Fibroblast of skin of scalp (primary cell): ENCODE measurements at places on chromosomes 13 and 19.

DNA sequence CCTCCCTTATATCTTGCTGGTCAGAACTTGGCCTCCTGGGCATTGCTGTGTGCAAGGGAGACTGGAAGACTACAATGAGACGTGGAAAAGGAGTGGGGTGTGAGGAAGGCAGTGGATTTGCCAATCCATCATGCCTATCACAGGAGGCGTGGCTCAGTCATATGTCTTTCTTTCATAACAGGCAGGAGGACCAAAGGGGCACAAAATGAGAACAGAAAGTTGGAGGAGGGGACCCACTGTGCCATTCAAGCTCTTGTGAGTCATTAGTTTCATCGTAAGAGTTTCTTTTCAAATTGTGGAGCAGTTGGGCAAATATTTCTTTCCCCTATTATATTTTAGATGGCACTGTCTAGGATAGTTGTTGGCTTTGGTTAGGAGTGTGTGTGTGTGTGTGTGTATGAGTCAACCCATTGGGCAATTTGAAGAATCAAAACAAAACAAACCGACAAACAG, 471.5 kb downstream of the TSHZ3 start:
- DNase-seq = no peak

GRCh38 chr19:31554360-31554759, 205.1 kb upstream of the TSHZ3 start:
- no peak for DNase-seq

- DNase-seq = peak; percentile 91
These were observed at the start of gene PTPRS for GRCh38 chr19:5340637-5341447. TSS of gene PTPRS (minus strand) at chr19:5340812. CDS start at chr19:5286140, 54,672 bp downstream.

DNA sequence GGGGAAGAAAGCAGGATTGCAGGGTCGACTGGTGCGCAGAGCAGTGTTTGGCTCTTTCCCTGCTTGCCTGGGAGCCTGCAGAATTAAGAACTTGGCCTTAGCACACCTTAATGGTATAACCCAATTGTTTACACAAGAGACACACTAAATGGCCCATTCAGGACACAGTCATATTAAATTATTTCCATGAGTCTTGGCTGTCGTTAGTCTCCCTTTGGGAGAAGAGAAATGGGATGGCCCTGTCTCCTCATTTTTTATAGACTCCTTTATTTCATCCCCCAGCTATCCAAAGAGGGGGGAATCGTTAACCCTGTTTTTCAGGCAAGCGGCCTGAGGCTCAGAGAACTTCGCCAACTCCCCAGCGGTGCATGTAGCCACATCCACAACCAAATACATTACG, 282.5 kb downstream of the SUCLA2 start:
- no peak for DNase-seq

DNA sequence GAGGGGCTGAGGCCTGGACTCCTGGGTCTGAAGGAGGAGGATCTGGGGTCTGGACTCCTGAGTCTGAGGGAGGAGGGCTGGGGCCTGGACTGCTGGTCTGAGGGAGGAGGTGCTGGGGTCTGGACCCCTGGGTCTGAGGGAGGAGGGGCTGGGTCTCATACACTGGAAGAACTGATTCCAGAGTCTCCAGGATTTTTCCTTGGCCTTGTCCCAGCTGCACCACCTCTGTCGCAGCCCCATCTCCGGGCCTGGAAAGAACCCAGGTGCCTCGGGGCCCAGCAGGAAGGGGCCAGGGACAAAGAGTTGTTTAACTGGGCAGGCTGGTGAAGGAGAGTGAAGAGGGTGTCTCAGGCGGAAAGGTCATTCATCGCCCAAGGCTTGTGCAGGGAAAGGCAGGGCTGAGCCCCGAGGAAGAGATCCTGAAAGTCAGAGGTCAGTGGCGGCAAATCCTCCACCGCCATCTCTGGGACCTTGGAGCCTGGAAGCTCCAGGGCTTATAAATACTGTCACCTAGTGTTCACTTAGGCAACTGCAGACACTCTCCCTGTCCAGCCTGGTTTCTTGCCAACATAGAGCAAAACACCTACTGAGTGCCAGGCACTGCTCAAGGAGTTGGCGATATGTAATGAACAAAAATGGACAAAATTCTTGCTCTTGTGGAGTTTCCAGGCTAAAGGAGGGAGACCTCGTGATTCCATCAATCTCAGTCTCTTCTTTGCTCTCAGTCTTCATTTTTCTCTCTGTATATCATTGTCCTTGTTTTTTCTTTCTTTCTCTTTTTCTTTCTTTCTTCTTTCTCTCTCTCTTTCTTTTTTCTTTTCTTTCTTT, 4.4 kb upstream of the KCNN4 start:
- DNase-seq = peak; percentile 71

- DNase-seq = no peak
These were observed 24.5 kb upstream of the CCNE1 start for GRCh38 chr19:29787281-29787680.

- DNase-seq = no peak
These were observed 21.9 kb downstream of the GPALPP1 start for GRCh38 chr13:45011198-45011597.

DNA sequence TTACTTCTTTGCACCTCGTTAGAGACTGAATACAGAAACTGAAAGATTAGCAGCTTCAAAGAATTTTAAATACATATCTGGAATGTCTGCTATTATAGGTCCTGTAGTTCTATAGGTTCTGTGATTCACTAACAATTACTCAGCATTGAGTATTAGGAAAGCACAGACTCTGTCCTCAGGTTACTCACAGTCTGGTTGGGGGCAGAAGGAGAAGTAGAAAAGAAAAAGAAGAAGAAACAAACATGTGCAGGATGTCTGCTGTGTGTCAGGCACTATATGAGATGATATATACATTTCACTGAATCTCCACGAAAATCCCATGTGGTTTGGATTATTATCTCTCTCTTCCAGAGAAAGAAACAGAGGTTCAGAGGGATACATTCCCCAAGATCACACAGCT, 40.1 kb downstream of the SERTM1 start:
- peak; percentile 9 for DNase-seq

DNA sequence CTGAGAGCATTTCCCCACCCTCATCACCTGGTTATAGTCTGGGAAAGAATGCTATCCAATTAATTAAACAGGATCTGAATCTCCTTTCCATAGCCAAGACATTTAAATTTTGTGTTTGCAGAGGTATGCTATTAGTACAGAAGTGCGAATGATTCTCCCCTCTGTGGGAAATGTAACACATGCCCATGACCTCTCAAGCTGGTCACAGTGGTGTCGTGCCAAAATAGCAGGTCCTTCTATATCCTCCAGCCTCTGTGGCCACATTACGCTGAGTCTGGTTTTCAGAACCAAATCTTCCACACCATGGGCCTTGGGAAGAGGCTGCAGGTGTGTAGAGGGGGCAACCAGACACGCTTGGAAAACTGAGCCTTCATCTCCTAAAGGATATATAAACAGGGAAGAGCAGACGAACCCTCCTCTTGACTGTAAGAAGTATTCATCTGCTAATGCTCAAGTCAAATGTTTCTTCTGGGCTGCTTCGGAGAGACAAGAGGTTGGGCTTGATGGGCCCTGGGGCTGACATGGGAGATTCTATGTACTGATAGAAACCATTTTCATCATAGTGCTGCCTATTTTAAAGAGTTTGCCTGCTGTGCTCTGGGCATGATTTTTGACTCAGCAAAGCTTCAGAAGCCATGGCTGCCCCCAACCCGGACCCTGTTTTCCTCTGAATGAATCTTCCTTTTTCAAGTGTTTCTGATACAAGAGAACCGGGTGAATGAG, 197.6 kb downstream of the DNAJC15 start:
- no peak for DNase-seq

DNA sequence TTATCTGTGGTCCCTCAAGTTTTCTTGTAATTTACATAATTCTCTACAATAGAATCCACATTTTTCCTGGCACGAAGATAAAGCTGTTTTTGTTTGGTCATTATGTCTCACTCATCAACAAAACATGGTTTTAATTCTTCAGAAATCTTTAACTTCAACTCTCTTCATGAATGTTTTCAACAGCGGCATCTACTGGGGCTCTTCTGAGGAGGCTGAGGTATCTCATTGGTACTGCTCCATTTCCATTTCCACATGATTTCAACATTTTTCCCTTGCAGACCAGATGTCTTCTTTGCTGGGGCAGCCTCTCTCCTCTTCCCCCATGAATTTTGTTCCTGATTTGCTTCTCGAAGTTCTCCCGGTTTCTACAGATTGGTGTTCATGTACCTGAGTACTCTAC, 5.8 kb upstream of the KBTBD7 start:
- no peak for DNase-seq

- DNase-seq = no peak
These were observed 588 bp downstream of the DNASE2 start for GRCh38 chr19:12880551-12881171.

DNA sequence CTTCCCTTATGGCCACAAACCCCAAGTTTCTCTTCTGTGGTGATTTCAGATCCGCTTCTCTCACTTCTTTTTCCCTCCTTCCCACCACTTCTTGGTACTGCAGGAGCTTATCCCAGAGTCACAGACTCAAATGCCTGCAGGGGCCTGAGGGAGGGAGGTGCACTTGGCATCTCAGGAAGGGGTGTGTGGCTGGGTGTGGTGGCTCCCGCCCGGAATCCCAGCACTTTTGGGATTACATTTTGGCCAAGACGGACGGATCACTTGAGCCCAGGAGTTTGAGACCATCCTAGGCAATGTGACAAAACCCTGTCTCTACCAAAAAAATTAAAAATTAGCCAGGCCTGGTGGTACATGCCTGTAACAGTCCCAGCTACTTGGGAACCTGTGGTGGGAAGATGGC, 5.6 kb downstream of the USF2 start:
- DNase-seq = no peak

GRCh38 chr19:4636151-4636717, 3.1 kb upstream of the TNFAIP8L1 start:
- DNase-seq = peak; percentile 67

DNA sequence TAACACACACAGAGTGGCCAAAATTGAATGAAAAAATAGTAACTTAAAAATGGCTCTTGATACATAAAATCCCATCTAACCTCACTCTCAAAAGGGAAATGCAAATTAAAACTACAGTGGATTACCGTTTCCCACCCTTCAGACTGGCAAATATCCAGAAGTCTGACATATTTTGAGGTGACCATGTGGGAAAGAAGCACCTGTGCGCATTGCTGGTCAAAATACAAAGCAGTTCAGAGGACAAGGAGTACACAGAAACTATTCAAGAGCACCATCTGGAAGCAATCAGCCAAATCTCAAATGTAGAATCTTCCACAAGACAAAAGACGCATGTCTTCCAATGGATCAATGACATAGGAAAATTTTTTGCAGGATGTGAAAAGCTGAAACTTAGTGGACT, 23.2 kb downstream of the NALCN start:
- DNase-seq = no peak

GRCh38 chr19:27744926-27745768, 1467.8 kb downstream of the UQCRFS1 start:
- no peak for DNase-seq

GRCh38 chr19:52941941-52942385, 18.7 kb upstream of the ZNF888 start:
- peak; percentile 35 for DNase-seq

GRCh38 chr13:43663474-43664090, 123.2 kb downstream of the ENOX1 start:
- DNase-seq = peak; percentile 83

GRCh38 chr19:29596885-29597525, 9.1 kb upstream of the POP4 start:
- DNase-seq = no peak

GRCh38 chr19:33740811-33741396, 55.8 kb upstream of the KCTD15 start:
- peak; percentile 46 for DNase-seq

DNA sequence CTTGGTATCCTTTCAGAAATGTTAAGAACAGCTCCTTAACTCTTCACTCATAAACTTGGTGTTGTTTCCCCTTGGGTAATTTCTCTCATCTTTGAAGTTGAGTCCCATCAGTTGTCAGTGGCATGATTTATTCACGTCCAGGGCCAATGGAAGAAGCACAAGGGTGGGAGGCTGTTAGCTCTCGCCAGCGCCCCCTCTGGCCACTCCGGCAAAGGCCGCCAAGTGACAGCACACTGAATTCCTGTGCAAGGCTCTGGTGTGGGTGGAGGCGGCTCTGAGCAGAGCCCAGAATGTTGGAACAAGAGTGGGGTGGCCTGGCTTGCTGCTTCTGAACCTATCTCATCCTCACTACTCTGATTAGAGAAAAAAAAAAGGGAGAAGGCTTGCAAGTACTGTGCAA, 13.1 kb upstream of the MEDAG start:
- peak; percentile 61 for DNase-seq
